ENCODE measurements at places on chromosomes 7 and 10. TPM values are rescaled to one million over a fixed set of nuclear protein-coding genes. Genes with fewer than 3 reads are reported as not detected.

DNA sequence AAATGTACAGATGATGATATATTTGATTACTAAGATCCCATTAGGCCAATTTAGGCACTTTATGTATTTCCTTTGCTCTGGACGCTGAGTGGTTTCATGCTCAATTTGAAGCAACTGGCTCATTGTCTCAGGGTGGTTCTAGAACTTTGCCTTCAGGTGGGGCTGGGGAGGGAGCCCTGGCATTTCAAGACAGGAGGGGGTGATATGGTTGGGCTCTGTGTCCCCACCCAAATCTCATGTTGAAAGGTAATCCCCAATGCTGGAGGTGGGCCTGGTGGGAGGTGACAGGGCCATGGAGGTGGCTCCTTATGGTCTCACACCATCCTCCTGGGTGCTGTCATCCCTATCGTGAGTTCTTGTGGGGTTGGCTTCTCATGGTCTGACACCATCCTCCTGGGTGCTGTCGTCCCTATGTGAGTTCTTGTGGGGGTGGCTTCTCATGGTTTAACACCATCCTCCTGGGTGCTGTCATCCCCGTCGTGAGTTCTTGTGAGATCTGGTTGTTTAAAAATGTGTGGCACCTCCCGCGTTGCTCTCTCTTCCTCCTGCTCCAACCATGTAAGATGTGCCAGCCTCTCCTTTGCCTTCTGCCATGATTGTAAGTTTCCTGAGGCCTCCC, 151.5 kb upstream of the KLF6 start:
- DNase-seq, result no peak

- DNase-seq, result no peak
These were observed 38.6 kb downstream of the STEAP4 start for GRCh38 chr7:88268051-88268450.

Gene TRIM50
- total RNA-seq, result not detected

- DNase-seq, result no peak
These were observed 112.1 kb downstream of the LMBR1 start for GRCh38 chr7:156780724-156781455.

GRCh38 chr7:97460433-97460832, 271.5 kb upstream of the TAC1 start:
- no peak for DNase-seq

Gene COBL
- 6.6 TPM for total RNA-seq

GRCh38 chr10:113431398-113432160, 121.3 kb upstream of the HABP2 start:
- DNase-seq, result no peak

Gene MPP7
- total RNA-seq, result 3.1 TPM

Gene HOXA7
- total RNA-seq, result 27.9 TPM

DNA sequence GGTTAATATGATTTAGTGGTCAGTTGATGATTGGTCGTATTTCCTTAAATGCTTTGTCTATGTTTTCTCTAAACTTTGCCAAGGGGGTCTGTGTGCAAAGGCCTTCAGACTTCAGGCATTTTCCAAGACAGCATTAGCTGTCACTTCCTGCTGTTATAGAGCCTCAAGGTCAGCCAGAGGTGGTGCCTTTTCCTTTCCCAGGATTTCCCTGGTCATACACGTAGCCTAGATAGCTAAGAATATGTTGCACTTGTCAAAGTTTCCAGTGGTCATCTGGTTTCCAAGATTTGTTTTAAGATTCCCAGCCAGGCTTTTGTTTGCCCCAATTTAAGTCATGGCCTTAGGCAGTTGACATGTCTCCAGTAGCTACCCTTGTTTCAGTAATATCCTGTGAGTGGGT, 133.2 kb upstream of the IGFBP3 start:
- no peak for DNase-seq

Gene MRPS33
- 50.8 TPM for total RNA-seq

DNA sequence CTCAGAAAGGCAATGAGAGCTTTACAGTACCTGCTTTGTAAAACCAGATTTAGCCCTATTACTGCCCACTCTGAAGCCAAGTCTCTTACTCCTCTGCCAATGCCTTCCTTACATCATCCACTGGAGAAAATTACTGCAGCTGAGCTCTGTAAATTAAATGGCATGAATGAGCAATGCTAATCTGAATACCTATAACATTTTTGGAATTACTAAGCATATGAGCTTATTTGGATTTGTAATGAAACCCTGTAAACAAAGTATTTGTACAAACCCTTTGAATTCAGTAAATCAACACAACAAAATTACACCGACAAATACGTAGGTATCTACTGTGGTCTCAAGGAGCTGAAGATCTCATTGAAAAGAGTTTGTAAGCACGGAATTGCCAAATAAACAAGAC, 12.1 kb upstream of the CCNY start:
- DNase-seq, result no peak

GRCh38 chr10:98627711-98628110, 181.0 kb upstream of the HPS1 start:
- DNase-seq, result no peak

GRCh38 chr10:84314275-84314674, 14.1 kb upstream of the CCSER2 start:
- DNase-seq, result no peak
